ENCODE measurements at places on chromosomes 5 and 9.
A peak's percentile ranks its signal among the peaks of the same experiment; 100 is the strongest.

- DNase-seq = peak; percentile 42
Measured at GRCh38 chr9:100082782-100083181, 16.0 kb downstream of the ERP44 start.

DNA sequence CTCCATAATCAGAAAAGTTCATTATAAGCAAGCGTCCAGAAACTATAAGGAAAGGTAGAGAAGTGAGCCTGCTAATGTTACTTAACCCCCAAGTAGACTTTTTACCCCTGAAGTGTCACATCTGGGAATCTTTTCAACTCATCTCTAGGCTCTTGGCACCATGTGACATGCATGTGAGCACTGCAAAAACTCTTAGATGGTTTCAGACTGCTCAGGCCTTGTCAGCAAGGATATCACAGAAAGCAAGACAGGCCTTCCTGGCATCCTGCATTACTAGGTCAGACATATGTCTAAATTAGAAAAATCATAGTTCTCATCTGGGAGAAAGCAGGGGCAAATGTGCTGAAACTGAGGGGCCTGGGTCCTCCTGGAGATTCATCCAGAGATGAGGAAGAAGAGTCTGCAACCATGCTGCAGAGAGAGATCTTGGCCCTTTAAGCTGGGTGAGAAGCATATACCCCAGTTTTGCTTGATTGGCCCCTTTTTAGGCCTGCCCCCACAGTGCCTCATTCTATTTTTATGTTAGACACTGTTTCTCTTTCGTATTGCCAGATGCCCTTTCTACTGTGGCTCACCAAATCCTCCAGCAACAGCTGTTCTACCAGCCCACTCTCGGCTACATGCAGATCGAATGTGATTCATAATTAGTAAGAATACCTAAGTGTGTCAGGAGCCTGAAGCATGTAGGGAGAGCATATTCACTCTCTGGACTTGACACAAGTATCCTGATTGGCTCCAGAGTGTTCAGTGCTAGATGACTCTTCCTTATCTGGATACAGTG is 19.0 kb downstream of the TMEM8B start:
- DNase-seq = peak; percentile 85

- no peak for DNase-seq
Measured at GRCh38 chr5:165057145-165057544, 1551.7 kb downstream of the MAT2B start.

- no peak for DNase-seq
Measured at GRCh38 chr9:99430301-99430700, 208.2 kb downstream of the SEC61B start.
